ENCODE measurements at places on chromosomes 2 and 18. TPM values are rescaled to one million over a fixed set of nuclear protein-coding genes. Genes with fewer than 3 reads are reported as not detected.

Gene ZNF24
- total RNA-seq, result 28.2 TPM

Gene REG3A
- total RNA-seq, result not detected

Gene BBS5
- total RNA-seq, result 2.1 TPM

Gene MC2R
- total RNA-seq, result not detected

Gene TMEM200C
- total RNA-seq, result under 0.01 TPM

Gene SULT1C4
- total RNA-seq, result 4.8 TPM

Gene ST6GAL2
- under 0.01 TPM for total RNA-seq

Gene VWC2L
- not detected for total RNA-seq

Gene ALPG
- total RNA-seq, result not detected

Gene IL1R1
- total RNA-seq, result 4.8 TPM

Gene HOXD12
- total RNA-seq, result not detected

Gene CCDC74B
- total RNA-seq, result 1.4 TPM

Gene CXCR2
- total RNA-seq, result 0.48 TPM

Gene CDK15
- not detected for total RNA-seq

Gene LCT
- not detected for total RNA-seq

Gene GCG
- total RNA-seq, result not detected

Gene ANO7
- not detected for total RNA-seq

Gene MOCOS
- total RNA-seq, result 15.9 TPM

Gene TM4SF20
- total RNA-seq, result not detected

Gene RIT2
- not detected for total RNA-seq

Gene R3HDM1
- total RNA-seq, result 4.3 TPM

Gene SLC66A2
- total RNA-seq, result 67.1 TPM

Gene NT5C1B
- total RNA-seq, result not detected

Gene LIMS3
- total RNA-seq, result 2.1 TPM

Gene HOXD8
- total RNA-seq, result 1.7 TPM

Gene NXPH2
- total RNA-seq, result not detected

Gene IL36A
- 3.0 TPM for total RNA-seq

Gene CNDP1
- total RNA-seq, result not detected

Gene LOXHD1
- not detected for total RNA-seq

Gene LDLRAD4
- total RNA-seq, result not detected

Gene TTR
- total RNA-seq, result not detected

Gene FASTKD1
- 19.8 TPM for total RNA-seq

Gene GLI2
- total RNA-seq, result under 0.01 TPM

Gene FSIP2
- total RNA-seq, result 0.21 TPM

Gene EMILIN1
- 0.24 TPM for total RNA-seq

Gene RMND5A
- 55.6 TPM for total RNA-seq

Gene LBX2
- total RNA-seq, result 3.2 TPM

Data from tracheal epithelial cell (primary cell).